ENCODE measurements at places on chromosomes 12 and 14.

DNA sequence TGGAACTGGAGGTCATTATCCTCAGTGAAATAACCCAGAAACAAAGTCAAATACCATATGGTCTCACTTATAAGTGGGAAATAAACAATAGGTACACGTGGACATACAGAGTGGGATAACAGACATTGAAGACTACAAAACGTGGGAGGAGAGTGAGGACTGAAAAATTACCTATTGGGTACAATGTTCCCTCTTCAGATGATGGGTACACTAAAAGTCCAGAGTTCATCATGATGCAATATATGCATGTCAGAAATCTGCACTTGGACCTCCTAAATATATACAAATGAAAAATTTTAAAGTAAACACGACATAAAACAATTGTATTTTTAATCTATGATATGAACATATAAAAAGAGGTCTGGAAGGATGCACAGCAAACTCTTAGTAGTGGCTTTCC is 71.2 kb downstream of the SLC38A4 start:
- DNase-seq = no peak

- DNase-seq = no peak
Observed at GRCh38 chr14:35368139-35368460, 36.4 kb downstream of the NFKBIA start.

- DNase-seq = no peak
Observed at GRCh38 chr14:76808011-76808410, 4.7 kb downstream of the ANGEL1 start.

DNA sequence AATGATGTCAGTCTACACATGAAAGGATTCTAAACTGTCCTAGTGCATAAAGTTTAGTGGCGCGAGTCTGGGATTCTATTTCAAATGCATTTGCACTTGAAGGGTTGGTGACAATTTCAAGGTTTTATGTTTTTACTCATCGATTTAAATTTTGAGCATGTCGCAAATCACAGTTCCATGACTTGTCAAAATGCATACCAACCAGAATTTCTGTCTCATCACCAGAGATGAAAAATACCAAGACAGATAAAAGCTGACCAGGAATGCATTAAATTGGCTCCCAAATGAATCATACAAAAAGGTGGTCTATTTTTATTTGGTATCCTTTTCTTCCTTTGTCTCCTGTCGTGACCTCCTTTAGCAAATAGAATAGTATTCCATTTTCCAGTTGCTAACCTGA is 25.2 kb downstream of the TMEM30B start:
- DNase-seq = no peak

DNA sequence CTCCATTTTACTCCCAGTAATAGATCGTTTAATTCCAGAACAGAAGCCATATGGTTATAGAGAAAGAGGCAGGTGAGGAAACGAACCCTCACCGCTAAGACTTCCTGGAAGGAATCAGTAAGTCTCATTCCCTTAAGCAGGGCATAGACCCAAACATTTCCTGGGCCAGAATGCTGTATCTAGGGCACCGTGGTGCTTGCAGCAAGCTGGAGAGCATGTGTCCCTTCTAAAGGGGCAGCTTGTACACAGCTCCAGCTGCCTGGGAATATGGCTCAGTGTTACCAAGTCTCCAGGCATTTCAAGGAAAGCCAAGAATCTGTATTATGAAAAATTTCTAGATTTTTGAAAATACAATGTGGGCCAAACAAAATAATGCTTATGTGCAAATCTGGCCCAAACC is 73.4 kb downstream of the PPM1H start:
- no peak for DNase-seq

DNA sequence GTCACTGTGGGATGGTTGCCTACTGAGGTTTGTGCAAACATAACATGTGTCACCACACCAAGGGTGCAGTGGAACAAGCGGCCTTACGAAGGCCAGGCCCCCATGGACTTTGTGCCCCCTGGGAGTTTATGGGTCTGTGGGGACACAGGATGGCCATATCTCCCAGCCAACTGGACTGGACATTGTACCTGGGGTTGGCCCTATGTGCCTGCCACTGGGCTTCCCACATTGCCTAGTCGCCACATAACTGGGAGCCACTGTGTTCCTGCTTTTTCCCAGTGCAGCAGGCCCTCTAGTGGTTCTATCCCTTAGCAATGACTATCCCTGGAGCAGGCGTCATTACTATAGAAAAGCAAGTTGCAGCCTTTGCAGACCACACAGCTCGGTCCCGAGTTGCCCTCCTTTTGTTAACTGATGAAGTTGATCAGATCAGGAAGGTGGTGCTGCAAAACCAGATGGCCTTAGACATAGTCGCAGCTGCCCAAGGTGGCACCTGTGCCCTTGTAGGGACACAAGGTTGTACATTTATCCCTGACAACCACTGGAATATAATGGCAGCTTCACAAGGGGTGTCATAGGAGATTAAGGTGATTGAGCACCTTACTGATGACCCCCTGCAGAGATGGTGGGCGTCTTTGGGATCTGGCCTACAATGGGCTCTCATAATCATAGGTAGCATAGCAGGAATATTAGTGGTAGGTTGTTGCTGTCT is 15.2 kb upstream of the RNASE12 start:
- peak; percentile 93 for DNase-seq

DNA sequence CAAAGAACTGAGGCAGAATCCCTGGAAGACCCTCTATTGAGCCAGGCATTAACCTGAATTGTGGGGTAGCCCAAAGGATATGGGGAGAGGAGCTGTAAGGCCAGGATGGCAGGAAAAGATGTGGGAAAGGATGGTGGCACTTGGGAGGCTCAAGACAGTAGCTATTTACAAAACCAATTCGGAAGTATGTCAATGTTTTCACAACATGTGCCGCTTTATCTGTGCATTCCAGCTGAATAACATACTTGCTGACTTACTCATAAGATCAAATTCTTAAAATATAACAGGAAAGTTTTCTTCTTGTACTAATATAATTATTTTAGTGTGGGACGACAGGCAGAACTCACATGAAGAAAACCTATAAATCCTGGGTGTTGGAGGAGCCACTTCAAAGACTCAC is 10.6 kb downstream of the BBS10 start:
- no peak for DNase-seq

DNA sequence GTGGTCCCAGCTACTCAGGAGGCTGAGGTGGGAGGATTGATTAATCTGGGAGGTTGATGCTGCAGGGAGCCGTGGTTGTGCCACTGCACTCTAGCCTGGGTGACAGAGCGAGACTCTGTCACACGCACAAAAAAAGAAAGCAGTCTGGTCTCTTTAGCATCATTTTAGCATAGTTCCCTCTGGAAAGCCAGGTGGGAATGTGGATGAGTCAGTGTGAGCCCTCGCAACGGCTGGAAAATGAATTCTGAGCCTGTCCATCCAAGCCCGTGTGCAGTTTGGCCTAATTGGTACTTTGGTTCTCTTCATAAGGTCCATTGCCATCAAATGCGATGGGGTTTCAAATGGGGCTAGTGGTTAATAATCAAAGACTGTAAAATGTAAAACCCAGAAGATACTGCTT is 2.4 kb downstream of the MYL2 start:
- DNase-seq = no peak

DNA sequence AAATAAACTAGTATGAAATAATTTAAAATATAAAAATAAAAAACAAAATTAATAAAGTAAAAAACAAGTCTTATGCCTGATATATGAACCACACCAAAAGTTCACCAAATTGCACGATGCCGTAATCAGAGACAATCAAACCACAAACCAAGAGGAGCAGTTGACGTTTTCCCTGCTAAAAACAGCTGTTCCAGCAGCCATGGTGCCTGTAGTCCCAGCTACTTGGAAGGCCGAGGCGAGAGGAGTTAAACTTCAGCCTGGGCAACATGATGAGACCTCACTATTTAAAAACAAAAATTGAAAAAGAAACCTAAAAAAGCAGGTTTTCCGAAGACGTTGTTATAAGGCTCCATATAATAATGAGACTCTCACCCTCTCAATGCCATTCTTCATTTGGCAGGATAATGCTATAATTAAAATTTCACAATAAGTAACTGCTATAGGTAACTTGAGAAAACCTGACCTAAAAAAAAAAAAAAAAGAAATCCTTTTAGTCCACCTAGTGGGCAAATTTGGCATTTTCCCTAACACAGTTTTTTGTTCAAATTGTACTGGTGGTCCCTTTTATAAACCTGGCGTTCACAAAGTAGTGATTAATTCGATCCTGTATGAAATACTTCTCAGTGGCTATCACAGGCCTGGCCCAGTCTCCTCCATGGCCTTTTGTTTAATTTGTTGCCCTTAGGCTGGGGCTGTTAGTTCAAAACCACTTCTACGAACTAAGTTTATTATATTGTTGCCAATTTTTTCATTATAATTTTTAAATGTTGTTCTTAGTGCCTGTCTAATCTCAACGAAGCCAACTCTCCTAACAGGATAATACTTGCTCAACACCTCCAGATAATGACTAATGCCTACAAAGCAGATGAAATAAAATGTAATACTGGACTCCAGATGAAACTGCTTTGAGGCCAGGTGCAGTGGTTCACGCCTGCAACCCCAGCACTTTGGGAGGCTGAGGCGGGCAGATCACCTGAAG is 62.1 kb downstream of the TNFAIP2 start:
- DNase-seq = no peak

- no peak for DNase-seq
Observed at GRCh38 chr14:92247947-92248346, 75.0 kb upstream of the SLC24A4 start.

DNA sequence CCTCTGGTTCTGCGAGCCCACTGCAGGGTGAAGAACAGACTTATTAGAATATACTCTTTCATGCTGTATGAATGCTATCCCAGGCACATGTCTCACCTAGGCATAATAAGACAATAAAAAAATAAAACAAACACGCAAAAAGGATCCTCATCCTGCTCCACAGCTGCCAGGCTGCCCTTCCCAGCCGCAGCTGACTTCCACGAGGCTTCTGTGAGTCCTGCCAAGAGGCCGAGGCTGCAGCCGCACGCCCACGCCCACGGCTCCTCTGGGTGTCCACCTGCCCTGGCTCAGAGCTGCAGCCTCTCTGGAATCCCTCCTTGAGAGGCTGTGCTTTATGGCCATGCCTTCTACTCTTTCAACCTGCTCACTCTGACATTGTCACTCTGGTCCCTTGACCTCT is 6.9 kb downstream of the SMIM41 start:
- no peak for DNase-seq

DNA sequence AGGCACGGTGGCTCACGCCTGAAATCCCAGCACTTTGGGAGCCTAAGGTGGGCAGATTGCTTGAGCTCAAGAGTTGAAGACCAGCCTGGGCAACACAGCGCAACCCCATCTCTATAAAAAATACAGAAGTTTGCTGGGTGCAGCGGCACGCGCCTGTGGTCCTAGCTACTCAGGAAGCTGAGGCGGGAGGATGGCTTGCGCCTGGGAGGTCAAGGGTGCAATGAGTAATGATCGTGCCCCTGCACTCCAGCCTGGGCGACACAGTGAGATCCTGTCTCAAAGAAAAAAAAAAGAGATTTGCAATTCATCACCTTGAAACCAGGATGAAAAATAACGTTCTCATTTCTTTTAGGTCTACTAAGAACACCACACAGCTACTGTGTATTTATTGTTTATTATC is 4.0 kb downstream of the STX2 start:
- no peak for DNase-seq

GRCh38 chr12:77352946-77353345 is 287.6 kb upstream of the E2F7 start:
- no peak for DNase-seq

- DNase-seq = no peak
Observed at GRCh38 chr14:32808644-32809043, 130.0 kb upstream of the NPAS3 start.

GRCh38 chr12:26701604-26702215 is 131.3 kb downstream of the ITPR2 start:
- DNase-seq = no peak

GRCh38 chr12:26523708-26524150 is 309.3 kb downstream of the ITPR2 start:
- peak; percentile 82 for DNase-seq

- DNase-seq = no peak
Observed at GRCh38 chr12:70741256-70741655, 104.0 kb upstream of the PTPRB start.

GRCh38 chr14:59583755-59584154 is 7.1 kb upstream of the CCDC175 start:
- DNase-seq = no peak

DNA sequence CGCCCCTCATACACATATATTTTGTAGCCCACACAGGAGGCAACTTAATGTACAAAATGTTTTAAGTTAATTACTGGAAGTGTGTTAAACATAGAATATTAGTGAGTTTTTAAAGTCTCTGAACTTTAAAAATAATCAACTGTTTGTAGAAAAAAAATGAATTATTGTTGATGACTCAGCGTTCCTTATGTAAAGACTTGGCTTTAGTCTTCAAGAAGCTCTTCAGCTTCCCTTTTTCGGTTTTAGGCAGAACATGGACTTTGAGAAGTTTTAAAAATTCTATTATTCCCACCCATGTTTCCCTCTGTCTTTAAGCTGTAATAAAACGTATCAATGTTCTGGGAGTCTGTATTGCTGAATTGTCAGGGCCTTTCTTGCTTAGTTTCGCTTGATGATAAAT is 269.5 kb downstream of the FBXL14 start:
- DNase-seq = no peak

DNA sequence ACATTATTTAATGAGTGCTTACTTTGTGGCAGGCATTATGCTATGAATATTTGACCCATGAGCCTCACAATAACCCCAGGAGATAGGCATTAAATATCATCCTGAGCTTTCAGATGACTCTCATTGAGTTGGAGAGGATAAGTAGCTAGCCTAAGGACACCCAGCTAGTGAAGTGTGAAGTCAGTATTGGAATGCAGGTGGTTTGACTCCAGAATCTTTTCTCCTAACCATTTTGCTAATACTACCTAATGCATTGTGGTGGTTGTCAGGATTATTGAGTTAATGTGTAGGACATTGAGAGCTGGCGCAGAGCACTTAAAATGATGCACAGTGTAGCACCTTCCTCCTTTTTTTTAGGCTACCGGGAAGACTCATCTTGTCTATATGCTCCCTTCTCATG is 3.8 kb upstream of the CDKL1 start:
- no peak for DNase-seq

DNA sequence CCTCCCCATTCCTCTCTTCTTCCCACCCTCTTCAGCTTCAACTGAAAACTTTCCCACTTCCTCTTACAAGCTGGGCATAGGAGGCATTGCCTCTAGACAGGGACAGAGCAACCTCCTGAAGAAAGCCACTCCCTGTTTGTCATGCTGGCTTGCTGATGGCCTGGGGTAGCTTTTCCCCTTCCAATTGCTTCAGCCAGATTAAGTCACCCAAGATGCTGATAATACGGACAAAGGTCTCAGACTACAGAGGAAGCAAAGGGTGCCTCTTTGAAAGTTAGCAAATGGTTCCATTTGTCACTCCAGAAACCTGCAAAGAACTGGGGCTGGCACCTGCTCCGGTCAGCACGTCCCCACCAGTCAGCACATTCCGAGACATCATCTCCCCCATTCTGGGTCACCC is 6.0 kb downstream of the KRT2 start:
- no peak for DNase-seq

GRCh38 chr12:66453120-66453519 is 150.8 kb downstream of the HELB start:
- DNase-seq = no peak

DNA sequence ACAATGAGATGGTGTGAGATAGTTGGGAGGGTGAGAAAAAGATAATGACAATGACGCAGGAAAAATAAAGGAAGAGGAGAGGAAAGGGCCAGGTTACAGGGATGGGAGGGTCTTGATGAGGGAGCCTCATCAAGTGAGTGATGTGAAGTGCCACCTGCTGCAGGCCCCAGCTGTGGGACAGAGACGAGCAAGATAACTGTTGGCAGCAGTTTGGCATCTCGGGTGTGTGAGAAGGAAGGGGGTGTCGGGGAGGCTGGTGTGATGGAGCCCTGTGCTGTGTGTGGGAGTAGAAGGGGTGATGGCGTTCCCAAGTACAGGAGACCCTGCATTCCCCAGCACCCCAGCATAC is 11.4 kb upstream of the TAC3 start:
- no peak for DNase-seq

- DNase-seq = no peak
Observed at GRCh38 chr12:57842342-57843294, 3.9 kb downstream of the CTDSP2 start.

Data from right lobe of liver (tissue), 6 donors.